ENCODE measurements at places on chromosomes 7 and 10.

GRCh38 chr7:95330961-95331337 lies 6.6 kb upstream of the PON1 start:
- no peak for DNase-seq

DNA sequence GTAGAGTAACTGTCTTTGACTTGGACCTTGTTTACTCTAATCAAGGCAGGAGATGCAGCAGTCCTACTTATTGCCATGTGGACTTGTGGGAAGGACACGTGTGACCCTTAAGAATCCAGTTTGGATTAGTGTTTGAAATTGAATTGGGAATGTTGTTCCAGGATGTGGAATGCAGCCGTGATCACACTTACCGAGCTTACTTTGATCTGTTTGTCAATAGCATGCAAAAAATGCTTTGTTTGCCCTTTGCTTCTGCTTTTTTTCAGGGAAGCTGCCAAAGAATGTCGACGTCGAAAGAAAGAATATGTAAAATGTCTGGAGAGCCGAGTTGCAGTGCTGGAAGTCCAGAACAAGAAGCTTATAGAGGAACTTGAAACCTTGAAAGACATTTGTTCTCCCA lies 84.7 kb downstream of the CREM start:
- no peak for DNase-seq

GRCh38 chr10:17381502-17382142 lies 72.8 kb downstream of the ST8SIA6 start:
- DNase-seq: no peak

DNA sequence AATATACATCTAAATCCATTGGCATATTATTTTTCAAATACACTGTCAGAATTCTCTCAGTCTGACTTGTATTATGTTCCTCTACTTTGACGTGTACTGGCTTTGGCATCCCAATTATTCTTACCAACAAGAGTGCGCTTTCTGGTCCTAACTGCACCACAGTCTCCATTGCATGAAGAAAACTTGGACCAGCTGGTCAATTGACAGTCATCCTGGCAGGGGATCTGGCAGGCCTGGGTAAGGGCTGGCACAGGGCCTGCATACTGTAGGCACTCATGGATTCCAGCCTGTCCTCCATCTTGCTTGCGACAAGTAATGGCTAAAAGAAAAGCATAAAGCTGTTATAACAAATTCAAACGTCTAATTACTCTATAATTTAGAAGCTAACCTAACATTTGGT lies 384.9 kb downstream of the THSD7A start:
- no peak for DNase-seq

DNA sequence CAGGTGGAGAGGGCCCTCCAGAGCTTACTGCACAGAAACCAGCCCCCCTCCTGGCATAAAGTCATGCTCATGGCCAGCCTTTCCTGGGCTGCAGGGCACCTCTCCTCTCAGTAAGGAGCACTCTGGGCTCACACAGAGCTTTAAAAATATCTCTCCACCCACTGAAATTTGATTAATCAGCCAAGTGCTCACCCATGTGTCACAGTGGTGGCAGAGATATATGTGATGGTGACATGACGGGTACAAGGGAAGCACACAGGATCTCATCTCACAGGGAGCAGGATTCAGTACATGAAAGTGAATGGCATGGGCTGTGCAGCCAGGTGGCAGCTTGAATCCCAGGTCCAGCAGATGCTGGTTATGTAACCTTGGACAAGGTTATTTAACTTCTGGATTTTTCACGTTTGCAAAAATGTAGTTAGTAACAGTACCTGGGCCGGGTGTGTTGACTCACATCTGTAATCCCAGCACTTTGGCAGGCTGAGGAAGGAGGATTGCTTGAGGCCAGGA lies 144.8 kb downstream of the CALN1 start:
- no peak for DNase-seq

GRCh38 chr10:34638406-34639054 lies 176.6 kb downstream of the PARD3 start:
- DNase-seq: peak; percentile 66

DNA sequence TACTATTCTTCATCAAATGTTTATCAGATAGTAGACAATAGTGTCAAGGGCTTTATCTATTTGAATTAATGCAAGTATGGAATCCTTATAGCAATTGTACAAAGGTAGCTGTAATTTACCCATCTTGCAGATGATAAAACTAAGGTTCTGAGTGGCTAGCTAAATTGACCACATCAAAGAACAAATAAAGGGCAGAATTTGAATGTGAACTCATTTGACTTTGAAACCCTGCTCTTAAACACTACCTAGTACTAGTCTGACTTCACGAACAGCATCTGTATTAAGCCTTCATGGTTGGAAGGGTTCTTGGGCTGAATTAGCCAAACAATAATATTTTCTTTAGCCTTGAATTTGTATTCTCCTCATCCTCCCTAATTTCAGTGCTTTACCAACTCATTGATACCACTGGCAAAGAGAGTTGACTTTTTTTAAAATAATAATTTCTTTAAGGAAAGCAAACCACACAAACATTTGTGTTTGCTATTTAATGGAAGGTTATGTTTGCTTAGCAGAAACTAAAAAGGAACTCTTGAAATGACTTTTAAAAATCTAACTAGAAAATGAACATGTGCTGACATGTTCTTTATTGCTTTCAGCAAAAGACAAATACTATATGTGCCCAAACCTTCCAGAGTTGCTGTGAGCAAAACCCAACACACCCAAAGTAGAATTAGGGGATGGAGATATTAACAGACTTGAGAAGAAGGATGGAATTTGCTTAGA lies 322.6 kb downstream of the RNLS start:
- DNase-seq: no peak

- DNase-seq: no peak
Measured at GRCh38 chr7:144720710-144721109, 115.1 kb downstream of the TPK1 start.

GRCh38 chr7:142759433-142759832 lies 10.2 kb downstream of the PRSS1 start:
- DNase-seq: no peak

GRCh38 chr7:77388055-77388641 lies 28.0 kb downstream of the GSAP start:
- no peak for DNase-seq

DNA sequence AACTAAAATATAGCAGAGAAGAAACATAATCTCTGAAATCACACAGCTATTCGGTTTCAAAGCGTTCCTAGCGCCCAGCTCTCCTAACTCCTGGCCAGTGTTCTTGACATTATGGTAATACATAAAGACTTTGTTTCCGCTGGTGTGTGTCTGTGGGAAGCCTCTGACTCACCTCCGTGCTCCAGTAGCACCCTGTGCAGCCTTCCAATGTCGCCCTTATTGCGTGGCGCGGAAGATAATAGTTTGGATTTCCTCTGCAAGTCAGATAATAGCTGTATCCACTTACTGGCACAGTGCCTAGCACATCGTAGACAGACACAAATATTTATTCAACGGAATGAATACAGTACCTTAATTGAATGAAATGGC lies 570 bp downstream of the BMS1 start:
- DNase-seq: peak; percentile 19

DNA sequence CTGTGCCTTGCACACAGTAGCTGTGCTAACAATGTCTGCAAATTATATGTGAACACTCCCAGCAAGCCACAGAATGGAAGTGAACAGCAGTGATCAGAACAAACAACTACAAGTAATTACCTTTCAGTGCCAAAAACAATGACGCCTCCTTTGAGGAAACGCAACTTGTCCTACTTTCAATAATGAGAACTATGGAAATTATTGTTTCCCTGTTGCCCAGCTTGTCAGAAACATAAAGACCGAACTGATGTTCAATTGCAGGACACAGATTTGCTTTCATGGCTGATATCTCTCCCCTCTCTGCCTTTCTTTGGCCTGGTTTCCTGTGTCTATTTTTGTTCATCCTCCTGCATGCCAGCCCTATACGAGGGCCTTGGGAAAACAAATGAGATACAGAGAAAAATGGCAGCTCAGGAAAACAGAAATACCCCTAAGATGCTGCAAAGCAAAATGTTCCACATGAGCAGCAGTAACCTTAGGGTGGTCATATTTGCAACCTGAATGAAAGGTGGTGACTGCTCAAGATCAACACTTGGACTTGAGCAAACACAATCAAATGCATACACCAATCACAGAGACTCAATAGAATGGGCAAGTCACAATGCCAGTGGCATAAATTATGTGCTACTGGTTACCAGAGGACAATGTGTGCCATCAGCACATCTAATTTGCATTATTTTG lies 26.8 kb downstream of the COBL start:
- DNase-seq: no peak

GRCh38 chr7:27547401-27547800 lies 115.3 kb downstream of the HIBADH start:
- DNase-seq: no peak

DNA sequence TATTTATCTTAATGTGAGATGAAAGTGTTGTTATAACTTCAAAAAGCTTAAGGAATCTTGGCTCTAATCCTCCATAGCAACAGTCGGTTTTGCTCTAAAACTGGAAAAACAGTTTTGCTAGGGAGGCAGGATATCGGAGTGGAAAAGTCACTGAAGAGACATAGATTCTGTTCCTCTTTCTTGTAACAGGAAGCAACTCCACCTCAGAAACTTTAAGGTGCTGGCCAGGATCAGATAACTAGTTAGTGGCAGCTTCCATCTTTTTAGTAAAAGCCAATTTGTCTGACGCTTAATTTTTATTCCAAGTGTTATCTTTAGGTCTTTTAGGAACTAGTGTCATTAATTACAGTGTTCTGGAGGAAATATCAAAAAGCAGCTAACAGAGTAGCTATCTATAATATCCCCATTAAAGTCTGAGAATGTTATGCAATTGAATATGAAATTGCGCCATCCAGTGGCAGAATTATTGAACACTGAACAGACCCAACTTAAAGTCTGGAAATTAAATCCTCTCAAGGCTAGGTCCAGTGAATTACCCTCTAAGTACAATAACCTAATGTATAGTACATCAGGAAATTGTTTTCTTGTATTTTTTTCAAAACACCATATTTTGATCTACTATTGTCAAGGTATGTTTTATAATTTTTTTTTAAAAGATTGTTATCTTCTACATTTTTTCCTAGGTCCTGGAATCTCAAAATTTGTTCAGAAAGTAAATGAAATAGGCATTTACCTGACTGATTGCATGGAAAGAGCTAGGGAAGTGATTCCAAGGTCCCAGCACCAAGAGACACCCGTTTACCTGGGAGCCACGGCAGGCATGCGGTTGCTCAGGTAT lies 65.9 kb upstream of the CC2D2B start:
- DNase-seq: peak; percentile 31

- DNase-seq: no peak
Measured at GRCh38 chr10:1625079-1625478, 112.2 kb downstream of the ADARB2 start.

GRCh38 chr10:128642023-128642422 lies 515.8 kb upstream of the MKI67 start:
- DNase-seq: no peak

DNA sequence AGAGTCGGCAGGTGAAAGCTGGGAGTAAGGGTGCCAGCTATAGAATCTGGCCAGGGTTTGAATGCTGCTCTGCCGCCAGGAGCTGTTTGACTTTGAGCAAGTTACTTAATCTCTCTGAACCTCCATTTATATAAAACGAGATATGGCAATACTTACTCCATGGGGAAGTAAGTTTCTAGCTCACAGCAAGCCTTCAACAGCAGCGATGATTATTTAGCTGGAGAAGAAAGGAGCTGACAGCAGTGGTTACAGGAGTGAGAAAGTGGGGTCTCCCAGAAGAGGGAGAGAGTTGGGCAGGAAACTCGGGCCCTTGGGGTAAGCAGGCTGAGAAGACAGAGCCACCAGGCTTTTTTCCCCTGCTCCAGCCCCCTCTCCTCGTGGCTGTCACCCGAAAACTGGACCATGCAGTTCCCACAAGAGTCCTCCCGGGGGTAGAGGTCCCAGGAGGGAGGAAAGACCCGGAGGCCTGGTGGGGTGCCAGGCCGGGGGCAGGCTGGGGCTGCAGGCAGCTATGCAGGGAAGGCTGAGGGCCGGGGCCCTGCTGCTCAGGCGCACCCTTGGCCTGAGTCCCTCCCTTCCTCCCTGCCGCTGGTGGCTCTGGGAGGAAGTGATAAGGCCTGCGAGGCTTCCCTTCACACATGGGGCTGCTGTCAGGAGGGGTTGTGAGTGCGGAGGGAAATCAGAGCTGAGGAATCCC lies 3.5 kb downstream of the NOS3 start:
- DNase-seq: no peak

DNA sequence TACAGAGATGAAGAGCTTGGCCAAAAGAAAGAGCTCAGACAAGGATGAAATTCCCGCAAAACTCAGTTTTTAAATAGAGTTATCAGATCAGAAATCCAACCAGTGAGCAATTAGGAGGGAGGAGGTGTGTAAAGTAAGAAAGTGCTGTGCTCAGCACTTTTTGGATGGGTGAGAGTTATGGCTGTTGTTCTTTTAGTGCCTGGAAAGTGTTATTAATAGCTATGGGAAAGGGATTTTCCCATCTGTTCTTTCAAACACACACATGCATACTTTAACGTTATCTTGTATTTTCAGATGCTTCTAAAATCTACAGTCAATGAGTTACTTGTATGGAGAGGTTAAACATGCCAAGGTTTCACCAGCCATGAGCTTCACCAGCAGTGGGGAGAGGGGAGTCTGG lies 107.3 kb upstream of the TMEM72 start:
- DNase-seq: no peak

DNA sequence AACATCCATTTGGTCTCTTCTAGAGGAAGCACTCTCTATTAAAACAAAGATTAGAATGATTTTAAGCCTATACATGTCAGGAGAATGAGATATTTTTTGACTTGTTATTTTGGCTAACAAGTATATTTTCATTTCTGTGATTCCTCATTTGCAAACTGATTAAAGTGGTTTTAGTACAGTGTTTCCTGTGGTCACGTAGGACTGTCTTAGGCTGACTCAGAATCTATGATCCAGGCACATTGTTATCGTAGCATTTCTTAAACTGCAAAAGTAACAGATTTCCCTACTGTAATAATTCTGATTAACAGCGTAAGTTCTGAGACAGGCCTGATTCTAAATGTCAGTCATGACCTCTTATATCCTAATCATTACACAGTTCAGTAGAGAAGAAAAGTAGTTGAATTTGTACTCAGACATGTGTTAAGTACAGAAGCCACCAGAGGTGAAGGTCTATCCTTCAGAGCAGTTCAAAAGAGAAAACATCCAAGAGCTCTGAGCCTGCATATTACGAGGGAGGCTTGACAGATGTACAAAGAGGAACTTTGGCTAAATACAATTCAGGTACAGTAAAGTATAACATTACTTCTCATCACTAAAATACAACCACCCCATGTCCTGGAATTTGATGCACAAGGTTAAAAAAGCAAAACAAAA lies 124.1 kb upstream of the TEX47 start:
- DNase-seq: no peak

All from hepatic stellate cell (primary cell).